Gastroesophageal sphincter (tissue), 4 donors: ENCODE measurements at places on chromosomes 6 and 20. TPM values are rescaled to one million over a fixed set of nuclear protein-coding genes. Genes with fewer than 3 reads are reported as not detected.

Gene RRAGD
- total RNA-seq: 20.2 TPM

Gene HRH3
- not detected for total RNA-seq

Gene CD83
- total RNA-seq: 1.7 TPM

Gene HLA-DOB
- not detected for total RNA-seq

Gene TCF21
- total RNA-seq: 36.9 TPM

Gene SLC22A16
- total RNA-seq: 1.8 TPM

GRCh38 chr20:32894026-32894483, 35.3 kb downstream of the EFCAB8 start:
- ATAC-seq: no peak

DNA sequence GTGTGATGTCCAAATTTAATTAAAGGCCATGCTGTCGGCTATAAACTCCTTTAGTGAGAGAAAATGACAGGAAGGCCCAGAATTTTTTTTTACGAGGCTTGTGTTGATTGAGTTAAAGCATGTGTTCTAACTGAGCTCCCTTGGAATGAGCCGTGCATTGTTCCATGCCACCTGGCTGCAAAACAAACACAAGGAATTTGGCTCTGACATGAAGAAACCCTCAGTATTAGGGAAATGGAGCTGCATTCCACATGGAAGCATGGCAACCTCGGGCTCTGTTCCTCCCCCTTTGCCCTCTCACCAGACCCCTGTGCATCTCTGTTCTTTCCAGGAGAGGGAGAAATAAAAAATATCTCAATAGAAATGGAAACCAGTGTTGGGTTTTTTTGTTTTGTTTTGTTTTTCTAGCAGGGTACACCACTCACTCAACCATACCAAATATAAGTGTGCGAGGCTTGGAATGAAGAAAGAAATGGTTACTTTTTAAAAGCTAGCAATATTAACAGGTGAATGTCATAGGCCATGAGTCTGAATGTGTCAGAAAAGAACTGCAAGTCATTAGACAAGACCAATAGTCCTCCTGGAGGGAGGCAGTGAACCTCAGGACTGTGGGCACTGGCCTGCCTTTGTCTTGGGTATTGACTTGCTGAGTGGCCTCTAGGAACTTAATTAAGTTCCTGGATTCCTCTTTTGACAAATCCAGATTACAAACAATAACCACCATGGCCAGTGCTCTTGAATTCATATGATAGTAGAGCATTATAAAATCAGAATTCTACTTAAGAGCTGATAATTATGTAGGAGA, 935.1 kb downstream of the KIF16B start:
- peak; percentile 46 for ATAC-seq

DNA sequence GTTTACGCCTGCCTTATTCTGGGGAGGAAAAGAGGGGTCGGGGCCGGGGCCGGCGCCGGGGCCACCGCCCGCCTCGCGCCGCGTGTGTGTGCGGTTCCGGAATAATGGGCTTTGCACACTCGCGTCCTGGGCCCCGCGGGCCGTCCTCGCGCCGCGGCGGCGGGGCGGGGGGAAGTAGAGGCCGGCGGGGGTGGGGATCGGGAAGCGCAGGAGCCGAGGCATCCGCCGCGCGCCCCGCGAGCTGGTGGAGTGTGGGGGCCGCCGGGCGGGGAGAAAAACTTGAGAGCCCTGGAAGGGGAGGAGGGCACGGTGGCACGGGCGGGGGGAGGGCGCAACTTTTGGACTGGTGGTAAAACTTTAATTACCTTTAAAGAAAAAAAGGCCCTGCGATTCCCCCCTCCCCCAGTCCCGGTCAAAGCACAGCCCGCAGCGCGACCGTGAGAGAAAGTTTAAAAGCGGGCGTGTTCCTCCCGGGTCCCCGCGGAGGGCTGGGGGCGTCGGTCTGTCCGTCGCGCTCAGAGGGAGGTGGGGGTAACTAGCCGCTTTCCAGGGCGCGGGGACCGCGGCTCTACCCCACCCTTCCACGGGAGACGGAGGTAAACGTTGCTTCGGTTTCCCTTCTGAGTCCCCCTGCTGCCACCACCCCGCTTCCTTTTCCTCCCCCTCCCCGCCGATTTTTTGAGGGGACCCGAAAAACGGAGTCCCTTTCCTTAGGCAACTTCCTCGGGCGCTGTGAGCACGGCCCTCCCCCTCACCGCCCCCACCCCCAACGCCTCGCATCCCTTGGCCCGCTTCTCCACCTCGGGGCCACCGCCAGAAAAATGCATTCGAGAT, 1.9 kb downstream of the L3MBTL3 start:
- ATAC-seq: no peak

DNA sequence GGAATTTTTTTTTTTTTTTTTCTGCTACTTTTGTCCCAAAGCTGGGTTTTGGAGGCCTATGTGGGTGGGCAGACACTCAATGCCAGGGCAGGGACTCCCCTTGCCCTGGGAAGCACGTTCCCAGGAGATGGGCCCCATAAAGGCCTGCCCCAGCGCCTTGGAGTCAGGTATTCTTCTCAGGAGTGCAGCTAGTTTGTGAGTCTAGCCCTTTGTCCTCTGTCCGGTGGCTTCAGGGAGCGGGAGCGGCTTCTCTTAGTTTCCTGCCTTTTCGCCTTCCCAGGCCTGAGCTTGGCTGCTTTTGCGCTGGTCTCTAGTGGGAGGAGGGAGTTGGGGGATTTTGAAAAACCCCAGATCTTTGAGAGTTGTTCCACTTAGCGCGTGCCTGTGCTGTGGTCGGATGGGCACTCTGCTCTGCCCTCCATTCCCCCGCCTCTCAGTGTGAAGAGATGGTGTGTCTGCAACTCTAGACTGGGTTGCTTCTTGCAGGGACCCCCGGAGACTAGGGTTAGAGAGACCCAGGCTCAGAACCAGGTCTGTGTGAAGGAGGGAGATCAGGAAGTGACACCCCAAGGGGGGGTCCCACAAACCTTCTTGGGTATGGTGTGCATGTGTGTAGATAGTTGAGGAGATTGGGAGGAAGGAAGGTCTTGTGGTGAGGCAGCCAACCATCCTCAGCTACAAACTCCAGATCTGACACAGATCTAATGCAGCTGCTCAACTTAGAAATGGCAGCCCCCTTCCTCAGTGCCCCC, 1.3 kb downstream of the PLCG1 start:
- ATAC-seq: no peak

DNA sequence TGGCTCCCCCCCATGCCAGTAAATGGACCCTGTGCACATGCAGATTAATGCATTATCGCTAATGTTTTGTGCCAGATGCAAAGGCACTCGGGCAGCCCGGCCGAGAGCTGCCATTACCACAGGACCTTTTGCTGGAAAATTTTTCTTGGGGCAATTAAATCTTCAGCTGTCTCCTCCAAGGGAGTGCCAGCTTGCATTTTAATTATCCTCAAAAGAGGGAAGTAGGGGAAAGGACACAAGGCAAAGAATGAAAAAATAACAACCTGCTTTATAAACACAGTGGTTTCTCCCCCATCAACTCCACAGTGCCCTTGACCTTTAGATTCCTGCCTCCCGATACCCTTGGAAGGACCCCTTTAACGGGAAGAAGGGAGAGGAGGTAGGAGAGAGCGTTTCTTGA, 48.2 kb downstream of the PDYN start:
- no peak for ATAC-seq

GRCh38 chr6:35603326-35604202, 85.2 kb downstream of the FKBP5 start:
- no peak for ATAC-seq

GRCh38 chr20:23438661-23439060, 824 bp upstream of the CSTL1 start:
- no peak for ATAC-seq

DNA sequence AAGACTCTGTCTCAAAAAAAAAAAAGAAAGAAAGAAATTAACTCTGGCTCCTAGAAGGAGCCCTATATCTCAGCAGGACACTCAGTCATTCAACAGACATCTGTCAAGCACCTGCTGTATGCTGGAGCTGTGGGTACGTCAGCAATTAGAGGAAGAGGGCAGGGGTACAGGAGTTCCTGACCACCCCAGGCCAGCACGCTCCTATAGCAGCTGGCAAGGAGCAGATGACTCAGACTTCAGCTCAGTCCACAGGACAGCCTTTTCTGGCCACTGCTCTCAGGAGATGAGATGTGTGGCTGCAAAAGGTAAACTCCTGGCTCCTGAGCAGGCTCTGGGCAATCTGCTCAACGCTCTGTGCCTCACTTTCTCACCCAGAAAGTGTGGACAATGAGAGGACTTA, 1.7 kb upstream of the RTEL1 start:
- no peak for ATAC-seq

GRCh38 chr6:92495242-92495641, 924.1 kb downstream of the EPHA7 start:
- no peak for ATAC-seq

DNA sequence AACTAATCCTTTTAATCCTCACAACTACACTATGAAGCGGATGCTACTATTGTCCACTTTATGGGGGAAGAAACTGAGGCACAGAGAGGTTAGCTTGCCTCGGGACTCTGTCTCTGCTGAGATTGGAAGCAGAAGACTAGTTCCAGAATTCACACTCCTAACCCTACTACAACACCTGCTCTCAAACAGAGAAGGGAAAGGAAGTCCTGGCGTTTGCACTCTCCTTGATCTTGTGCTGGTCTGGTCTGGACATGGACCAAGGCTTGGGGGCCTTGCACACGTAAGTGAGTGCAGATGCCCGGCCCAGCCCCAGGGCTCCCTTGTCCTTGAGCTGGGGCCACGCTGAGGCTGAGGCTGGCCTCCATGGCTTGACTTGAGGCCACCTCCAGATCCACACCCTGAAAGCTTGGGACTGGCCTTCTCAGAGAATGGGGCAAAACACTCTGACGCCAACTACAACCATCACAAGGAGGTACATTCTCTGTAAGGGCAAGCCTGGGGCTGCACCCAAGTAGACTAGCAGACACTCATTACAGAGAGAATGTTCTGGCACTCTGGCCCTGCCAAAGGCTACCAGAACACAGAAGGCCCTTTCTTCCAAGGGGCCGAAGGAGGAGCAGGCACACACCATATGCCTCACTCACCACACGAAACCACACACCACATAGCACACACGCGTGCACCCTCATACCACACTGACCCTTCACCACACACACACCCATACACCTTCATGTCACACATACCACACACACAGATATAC, 33.3 kb upstream of the EZR start:
- no peak for ATAC-seq

GRCh38 chr6:3260772-3261517, 2.2 kb downstream of the PSMG4 start:
- ATAC-seq: no peak

DNA sequence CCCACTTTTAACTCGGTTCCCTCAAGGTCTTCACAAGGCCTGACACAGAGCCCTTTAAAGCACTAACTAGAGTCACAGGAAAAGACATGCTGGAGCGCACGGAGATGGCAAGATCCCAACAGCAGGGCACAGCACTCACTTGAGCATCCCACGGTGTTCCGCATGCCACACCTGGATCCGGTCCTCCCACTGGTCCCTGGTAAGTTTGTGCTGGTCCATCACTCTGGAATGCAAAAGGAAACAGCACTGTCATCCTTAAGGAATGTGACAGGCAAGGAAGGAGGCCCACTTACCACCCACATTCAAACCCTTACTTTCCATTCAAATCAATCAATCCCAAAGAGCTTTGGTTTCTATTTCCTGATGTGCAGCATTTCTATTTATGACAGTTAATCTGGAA, 34.7 kb downstream of the EZR start:
- ATAC-seq: no peak

GRCh38 chr6:146361128-146361924, 182.3 kb upstream of the RAB32 start:
- no peak for ATAC-seq

- ATAC-seq: no peak
Observed at GRCh38 chr6:52046456-52046855, 41.0 kb downstream of the PKHD1 start.

DNA sequence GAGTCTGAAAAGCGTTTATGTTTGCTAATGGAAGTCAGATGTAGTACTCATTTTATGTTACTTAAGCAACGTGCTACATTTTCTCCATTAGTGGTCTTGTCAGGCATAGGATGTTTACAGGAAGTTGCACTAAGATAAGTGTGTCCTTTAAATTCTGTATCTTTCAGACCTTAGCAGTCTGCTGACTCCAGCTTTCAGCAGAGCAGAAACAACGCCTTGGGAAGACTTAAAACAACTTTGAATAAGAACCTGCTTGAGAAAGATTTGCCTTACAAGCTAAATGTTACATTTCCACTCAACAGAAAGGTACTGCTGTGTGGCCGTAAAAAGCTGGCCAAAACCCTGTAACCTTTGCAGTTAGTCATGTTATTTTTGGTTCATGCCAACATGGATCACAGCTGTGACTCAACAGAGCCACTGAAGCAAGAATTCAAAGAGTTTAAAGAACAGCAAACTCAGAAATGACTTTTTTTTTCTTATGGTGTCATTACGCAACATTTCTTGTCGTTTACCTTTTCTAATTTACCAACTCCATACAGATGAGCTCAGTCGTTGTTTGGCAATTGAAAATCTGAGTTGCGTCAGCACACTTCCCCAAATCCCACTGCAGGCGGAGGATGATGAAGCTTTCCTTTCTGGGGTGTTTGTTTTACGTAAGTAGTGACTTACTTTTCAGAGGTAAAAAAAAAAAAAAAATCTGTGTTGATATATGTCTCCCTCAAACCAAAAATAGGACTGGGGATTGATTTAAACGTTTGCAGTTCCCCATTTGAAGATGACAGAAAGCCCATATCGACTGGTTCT, 27.9 kb upstream of the BMP6 start:
- peak; percentile 88 for ATAC-seq

DNA sequence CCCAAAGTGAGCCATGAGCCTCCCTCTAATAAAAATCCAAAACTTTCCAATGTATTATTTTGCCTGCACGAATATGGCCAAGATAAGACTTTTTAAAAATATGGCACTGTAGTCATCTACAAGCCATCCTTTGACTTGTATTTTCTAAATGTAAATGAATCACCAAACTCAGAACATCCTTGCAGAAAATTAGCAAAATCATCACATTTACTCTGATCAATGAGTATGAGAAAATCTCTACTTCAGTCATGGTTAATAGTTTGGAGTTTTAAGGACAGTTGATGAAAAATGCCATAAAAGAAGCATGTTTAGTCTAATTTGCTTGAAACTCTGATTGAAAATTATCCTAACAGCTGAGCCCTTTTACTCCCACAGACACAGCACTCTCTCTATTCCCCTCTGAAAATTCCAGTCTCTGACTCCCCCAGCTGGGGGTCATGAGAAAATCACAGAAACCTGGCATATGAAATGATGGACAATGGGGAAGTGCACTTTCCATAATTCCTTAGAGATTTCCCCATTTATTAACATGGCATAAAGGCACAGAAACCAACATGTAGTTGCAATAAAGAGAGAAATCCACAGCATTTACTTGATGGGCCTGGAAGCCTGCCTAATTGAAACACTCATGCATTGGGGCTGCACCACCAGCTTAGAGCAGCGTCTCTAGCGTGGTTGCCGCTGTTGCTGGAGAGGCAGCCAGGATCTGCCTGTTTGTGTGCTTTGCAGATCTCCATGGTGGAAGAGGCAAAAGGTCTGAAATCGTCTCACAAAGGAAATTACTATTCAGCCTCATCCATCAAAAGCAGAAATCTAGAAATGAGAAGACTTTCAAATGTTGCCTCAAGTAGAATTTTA, 214.0 kb downstream of the WDR27 start:
- no peak for ATAC-seq

- peak; percentile 78 for ATAC-seq
Observed at GRCh38 chr20:50540620-50541605, 30.7 kb downstream of the PTPN1 start.

GRCh38 chr6:149545258-149545753, 537 bp downstream of the PPIL4 start:
- peak; percentile 13 for ATAC-seq

GRCh38 chr6:139349464-139350020, 24.9 kb downstream of the CITED2 start:
- no peak for ATAC-seq

GRCh38 chr20:47198254-47198671, 158.2 kb downstream of the ZMYND8 start:
- ATAC-seq: no peak

- no peak for ATAC-seq
Observed at GRCh38 chr6:45078432-45078831, 249.7 kb upstream of the RUNX2 start.
